Foreskin keratinocyte (primary cell): ENCODE measurements at places on chromosomes 5 and 9. TPM values are rescaled to one million over a fixed set of nuclear protein-coding genes. Genes with fewer than 3 reads are reported as not detected.

Gene PAIP1
- polyA plus RNA-seq = 44.2 and 52.1 TPM in 2 replicates

Gene GABRG2
- polyA plus RNA-seq = not detected in 2 replicates

Gene LRRC19
- not detected in 2 replicates for polyA plus RNA-seq

Gene PPP3R2
- polyA plus RNA-seq = not detected in 2 replicates

Gene ELAVL2
- polyA plus RNA-seq = 2.5 and 3.2 TPM in 2 replicates

Gene ENHO
- 0.10 and 0.13 TPM in 2 replicates for polyA plus RNA-seq

Gene CD74
- polyA plus RNA-seq = 6.3 and 9.4 TPM in 2 replicates

Gene ZNF483
- 0.17 and 0.25 TPM in 2 replicates for polyA plus RNA-seq

DNA sequence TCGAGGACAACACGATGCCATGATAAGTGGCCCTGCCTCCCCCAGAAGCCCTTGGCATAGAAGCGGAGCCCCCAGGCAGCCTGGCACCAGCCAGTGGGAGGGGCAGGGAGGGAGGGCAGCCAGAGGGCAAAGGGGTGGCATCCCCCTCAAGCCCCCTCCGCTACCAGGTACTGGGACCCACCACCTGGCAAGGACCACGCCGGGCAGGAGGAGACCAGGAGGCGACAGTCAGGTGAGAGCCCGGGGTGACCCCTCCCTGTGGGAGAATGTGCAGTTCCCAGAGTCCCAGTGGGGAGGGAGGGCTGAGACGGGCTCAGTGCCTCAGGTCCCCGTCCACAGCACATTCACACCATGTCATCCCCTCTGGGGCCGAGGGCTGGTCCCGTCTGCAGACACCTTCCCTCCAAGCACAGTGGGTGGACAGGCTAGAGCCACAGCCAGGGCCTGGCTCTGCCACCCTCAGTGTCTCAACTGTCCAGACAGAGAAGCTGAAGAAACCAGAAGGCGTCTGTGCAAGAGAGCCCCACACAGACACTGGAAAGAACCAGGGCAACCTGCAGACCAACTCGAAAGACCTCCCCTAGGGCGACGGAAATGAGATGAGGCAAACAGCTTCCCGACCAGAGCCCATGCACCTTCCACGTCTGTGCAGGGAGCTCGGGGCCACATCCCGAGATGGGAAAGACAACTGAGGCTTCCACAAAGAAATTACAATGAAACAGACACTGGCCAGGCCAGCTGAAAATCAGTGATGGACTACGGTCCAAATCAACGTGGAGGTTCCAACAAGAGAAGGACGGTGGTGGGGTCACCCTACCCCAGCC, 11.1 kb downstream of the BRD3 start:
- DNase-seq = no peak

- no peak for DNase-seq
Measured at GRCh38 chr5:168790002-168790635, 211.0 kb upstream of the PANK3 start.

DNA sequence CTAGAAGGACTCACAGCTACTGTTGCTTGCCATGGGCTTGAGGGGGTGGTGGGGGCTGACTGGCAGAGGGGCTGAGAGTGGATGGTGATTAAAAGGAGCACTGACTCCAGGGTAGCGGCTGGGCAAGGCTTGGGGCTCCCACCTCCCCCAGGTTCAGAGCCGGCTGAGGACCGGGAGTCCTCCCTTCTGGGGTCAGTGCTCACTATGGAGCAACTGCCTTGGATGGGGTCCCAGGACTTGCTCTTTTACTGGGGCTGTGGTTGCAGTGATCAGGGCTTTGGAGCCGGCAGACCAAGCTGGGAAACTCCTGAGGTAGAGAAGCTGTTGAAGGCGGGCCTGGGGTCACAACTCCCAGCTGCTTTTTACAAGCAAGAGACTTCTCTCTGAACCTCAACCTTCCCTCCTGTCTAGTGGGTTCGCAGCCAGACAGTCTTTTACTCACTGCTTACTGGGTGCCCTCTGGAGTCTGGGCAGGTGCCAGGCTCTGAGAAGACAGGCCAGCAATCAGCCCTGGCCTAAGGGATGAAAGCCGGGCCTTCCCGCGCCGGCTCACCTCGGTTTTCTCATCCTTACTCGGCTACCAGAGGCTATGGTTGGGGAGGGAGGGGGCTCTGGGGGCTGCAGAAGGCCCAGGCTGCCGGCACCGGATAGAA, 795 bp upstream of the ASS1 start:
- no peak for DNase-seq

- no peak for DNase-seq
Measured at GRCh38 chr5:82772281-82772680, 304.9 kb downstream of the TMEM167A start.

GRCh38 chr9:134358026-134358661, 31.9 kb downstream of the RXRA start:
- DNase-seq = no peak

- no peak for DNase-seq
Measured at GRCh38 chr5:149271195-149271715, 404 bp upstream of the AFAP1L1 start.

- DNase-seq = no peak
Measured at GRCh38 chr9:89006267-89006666, 15.0 kb downstream of the S1PR3 start.

DNA sequence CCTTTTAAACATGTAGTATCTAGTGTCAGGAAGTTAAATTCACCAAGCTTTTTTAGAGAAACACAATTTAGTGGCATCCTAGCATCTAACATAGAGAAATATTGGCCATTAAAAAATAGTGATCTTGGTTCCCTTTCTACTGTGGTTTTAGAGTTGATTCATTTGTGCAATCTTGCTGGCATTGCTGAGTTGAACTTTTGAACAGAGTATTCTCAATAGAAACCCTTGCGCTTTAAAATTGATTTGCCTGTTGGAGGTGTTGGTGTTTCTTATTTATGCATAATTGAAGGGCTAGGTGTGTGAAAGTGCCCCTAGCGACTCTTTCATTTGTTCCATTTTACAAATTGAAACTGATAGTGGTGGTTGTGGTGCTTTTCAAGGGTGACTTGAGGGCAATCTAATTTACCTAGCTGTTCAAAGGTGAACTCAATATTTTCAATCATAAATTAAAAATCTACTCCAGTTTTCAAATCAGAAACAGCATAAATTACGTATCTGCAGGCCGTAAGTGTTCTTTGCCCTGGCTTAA, 73.0 kb upstream of the MPDZ start:
- no peak for DNase-seq

DNA sequence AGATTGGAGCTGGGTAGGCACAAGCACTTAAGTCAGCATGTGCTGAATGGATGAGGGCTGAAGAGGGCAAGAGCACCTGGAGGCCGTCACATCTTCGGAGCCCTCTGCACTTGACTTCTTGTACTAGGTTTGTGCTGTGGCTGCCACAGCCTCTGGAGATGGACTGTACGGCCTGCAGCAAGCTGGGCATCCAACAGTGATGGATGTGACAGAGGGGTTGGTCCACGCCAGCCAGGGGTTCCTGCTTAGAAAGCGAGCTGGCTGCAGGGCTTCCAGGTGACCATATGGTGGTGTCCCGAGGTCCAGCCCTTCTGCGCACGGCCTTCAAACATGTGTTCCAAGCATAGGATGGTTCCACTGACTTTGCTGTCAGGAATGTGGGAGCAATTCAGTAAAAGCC, 65.1 kb upstream of the PHYKPL start:
- DNase-seq = no peak

GRCh38 chr9:107213561-107214028, 69.5 kb upstream of the RAD23B start:
- peak; percentile 84 for DNase-seq

- DNase-seq = no peak
Measured at GRCh38 chr9:135357863-135358551, 121.6 kb upstream of the PPP1R26 start.

GRCh38 chr9:81489046-81489445, 200.3 kb downstream of the TLE1 start:
- DNase-seq = no peak

DNA sequence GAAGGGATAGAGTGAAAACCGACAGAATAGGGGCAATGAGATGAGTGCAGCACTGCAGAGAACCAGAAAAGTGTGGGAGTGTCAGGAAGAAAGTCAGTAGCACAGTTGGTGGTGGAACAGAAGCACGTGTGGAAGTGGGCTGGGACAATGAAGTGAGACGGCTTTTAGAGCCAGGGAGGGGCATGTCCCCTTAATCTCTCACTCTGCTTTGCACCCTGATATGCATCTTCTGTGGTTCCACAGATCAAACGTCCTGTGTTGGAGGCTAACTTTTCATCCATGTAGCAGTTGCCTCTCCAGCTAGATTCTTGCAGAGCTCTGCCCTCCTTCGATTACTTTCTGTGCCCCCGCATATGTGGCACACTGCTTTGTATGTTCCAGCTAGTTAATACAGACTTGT, 163.6 kb downstream of the DOCK8 start:
- DNase-seq = no peak

DNA sequence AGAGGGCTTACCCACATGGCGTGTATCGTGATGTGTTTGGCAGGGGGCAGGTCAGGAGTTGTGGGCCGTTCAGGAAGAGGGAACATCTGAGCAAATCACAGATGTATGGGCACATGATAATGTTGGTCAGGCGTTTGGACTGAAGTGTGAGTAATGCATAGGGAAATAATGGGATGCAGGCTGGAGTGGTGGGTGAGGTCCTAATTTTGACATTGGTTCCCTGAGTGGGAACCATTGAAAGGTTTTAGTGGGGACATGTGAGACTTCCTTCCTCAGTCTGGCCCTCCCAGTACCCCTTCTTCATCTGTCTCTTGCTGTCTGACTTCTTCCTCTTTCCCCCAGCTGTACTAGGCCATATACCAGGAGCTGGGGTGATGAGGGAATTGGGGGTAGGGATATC, 7.6 kb downstream of the OTULIN start:
- no peak for DNase-seq

DNA sequence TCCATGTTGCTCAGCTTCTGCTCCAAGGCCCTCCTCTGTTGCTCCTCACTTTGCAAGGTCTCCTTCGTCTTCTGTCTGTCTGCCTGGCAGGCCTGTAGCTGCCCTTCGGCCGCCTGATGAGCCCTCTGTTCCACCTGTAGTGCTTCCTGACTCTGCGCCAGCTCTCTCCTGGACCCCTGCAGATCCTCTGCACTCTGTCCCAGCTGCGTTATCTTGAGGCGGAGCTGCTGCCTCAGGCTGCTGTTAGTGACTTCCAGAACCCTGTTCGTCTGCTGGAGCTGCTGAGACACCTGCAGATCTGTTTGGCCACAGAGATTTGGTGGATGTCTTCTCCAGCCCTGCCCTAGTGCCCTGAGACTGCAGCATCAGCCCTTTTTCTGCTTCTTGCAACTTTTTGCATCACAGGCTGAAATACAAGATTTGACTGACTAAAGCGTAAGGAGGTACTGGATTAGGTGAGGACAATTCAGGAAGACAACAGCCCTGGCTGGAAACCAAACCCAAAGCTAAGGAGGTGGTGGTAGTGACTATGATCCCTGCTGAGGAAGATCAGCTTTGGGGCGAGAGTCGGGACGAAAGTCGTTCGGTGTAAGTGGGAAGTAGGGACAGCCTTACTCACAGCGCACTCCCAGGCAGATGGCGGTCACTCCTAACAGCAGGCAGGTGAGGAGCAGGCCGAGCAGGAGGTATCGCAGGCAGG, 2.1 kb downstream of the CD72 start:
- no peak for DNase-seq

DNA sequence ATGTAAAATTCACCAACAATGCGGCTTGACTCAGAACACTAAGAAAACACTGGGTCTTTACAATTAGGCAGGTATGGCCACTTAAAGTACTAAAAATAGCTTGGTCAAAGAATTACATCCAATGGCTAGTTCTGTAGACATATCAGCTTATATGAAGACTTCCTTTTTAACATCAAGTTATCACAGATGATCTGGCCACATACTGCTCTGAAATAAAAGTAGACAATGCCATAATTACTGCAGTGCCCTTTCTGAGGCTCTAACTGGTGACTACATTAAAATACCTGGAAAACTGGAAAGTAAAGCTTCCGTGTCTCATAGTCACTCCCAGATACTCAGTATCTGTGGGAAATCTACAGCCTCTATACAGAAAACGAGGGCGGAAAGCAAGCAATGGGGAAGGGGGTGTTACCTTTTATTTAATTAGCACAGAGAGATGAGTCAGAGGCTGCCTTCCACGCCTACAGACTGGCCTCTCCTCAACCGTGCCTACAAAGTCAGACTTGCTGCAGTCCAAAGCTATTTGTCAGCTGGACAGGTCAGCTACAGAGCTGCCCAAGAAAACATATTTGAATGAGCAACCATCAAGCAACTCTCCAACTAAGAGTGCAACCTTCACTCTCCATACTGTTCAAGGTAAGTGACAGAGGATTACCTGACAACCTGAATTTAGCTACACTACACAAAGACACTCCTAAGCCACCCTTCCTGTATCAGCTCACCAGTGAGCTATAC, 8.7 kb downstream of the SERINC5 start:
- peak; percentile 96 for DNase-seq

DNA sequence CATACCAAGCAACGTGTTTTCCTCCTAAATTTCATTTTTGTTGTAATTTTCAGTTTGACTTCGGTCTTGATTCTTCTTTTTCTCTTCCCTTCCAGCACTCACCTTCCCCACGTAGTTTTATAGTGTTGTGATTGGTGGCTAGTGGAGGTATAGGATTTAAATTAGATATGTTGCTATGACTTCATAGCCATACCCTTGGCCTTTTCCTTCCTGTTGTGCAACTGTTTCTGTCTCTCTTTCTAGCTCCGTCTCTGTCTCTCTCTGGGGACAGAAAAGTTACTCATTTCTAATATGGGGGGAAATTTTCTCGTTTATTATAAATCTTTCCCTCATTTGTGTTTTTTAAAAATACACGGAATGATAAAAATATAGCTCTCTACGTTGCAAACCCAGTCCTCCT, 20.6 kb upstream of the C5orf24 start:
- DNase-seq = no peak
